ENCODE measurements at places on chromosomes 11 and 22. TPM values are rescaled to one million over a fixed set of nuclear protein-coding genes. Genes with fewer than 3 reads are reported as not detected.

MAPK8IP2 gene
- total RNA-seq: 0.26 TPM

TRIM49 gene
- not detected for total RNA-seq

B3GAT1 gene
- 0.16 TPM for total RNA-seq

DNA sequence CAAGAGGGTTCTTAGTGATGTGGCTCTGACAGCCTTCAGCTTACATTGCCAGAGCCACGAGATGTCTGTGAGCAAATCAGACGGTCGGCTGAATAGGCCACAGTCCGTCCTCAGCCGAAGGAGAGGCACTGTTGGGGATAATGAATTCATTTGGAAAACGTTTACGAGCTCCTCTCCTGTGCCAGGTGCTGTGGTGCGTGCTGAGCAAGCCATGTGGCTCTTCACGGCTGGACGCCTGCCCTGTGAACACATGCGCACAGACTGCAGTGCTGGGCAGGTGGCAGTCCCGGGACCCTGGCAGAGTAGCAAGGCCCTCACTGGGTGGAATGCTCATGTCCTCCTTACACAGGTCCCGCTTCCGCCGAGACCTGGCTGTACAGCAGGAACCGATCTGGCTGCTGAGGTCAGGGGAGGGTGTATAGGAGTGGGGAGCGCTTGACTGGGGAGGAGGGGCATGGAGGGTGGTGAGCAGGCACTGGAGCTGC lies 6.8 kb downstream of the TBC1D22A start:
- no peaks in the 10 kb centered on the region for H3K27me3 ChIP-seq
- peaks cover 53% of the 10 kb centered on the region for H3K4me1 ChIP-seq
- peak overlapping the region; percentile 76 for H3K27ac ChIP-seq
- DNase-seq: no peak
- no peak overlapping the region for H3K4me3 ChIP-seq

DNA sequence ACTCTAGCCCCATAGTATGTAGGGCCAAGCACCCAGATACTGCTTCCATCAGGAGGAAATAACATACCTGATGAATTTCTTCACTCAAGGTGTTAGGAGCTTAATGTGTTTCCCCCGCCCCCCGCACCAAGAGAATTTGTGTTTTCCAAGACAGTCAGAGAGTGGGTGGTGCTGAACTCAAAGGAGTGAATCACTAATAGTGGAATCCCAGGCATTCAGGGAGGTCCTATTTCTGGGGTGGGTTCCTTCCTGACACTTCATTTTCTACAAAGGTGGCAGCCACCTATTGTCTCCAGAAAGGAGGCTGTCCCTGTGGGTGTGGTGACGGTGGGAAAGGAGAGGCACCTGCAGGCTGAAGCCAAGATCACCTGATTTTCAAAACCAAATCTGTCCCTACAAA lies 50.8 kb upstream of the ELF5 start:
- no peaks in the 10 kb centered on the region for H3K4me1 ChIP-seq
- no peak overlapping the region for H3K27ac ChIP-seq
- no peaks in the 10 kb centered on the region for H3K36me3 ChIP-seq
- no peak for DNase-seq

DNA sequence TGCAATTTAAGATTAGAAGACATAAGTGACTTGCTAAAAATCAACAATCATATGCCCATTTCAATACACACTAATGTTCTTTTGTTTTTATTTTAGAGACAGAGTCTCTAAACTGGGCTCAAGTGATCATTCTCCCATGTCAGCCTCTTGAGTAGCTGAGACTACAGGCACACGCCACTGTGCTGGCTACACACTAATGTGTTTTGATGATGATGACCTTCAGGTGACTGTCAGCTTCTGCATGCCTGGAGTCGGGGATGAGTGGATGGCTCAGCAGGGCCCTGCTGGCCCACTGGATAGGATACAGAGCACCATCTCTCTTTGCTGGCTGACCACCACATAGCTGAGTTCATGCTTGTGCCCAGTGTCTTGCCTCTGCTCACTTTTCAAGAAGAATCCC lies 27.0 kb upstream of the POU2AF1 start:
- no peaks in the 10 kb centered on the region for H3K27me3 ChIP-seq
- no peak for DNase-seq
- no peak overlapping the region for H3K4me3 ChIP-seq

GRCh38 chr22:39936523-39937145 lies 23.6 kb upstream of the TMA7B start:
- no peaks in the 10 kb centered on the region for H3K4me1 ChIP-seq
- no peak overlapping the region for H3K27ac ChIP-seq
- H3K36me3 ChIP-seq: no peaks in the 10 kb centered on the region
- no peaks in the 10 kb centered on the region for H3K27me3 ChIP-seq
- no peak overlapping the region for H3K4me3 ChIP-seq
- DNase-seq: no peak

DNA sequence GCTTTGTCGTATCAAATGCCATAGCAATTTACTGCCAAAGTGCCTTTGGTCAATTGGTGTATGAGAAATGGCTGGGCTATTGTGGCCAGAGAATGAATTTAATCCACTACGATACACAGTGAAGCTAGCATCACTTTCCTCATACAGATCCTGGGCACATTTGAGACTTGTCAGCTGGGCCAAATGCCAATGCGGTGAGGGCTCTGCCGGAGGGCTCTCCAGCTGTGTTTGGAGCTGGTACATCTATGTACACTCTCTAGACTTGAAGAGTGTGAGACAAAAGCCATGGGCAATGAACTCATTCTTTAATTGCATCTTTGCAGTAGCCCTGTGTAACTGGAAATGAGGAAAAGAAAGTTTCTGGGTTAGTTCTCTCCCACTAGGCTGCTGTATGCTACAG lies 1052.9 kb downstream of the NTM start:
- H3K4me3 ChIP-seq: no peak overlapping the region
- H3K27ac ChIP-seq: no peak overlapping the region
- H3K4me1 ChIP-seq: no peaks in the 10 kb centered on the region
- no peaks in the 10 kb centered on the region for H3K27me3 ChIP-seq

- H3K27ac ChIP-seq: no peak overlapping the region
- no peak for DNase-seq
- H3K27me3 ChIP-seq: no peaks in the 10 kb centered on the region
- H3K4me1 ChIP-seq: no peaks in the 10 kb centered on the region
- no peak overlapping the region for H3K4me3 ChIP-seq
Observed at GRCh38 chr22:38141217-38141973, 30.9 kb upstream of the BAIAP2L2 start.

GRCh38 chr11:119087747-119088241 lies 3.1 kb downstream of the HMBS start:
- peaks cover 6% of the 10 kb centered on the region for H3K36me3 ChIP-seq
- H3K27ac ChIP-seq: no peak overlapping the region
- no peak for DNase-seq

DNA sequence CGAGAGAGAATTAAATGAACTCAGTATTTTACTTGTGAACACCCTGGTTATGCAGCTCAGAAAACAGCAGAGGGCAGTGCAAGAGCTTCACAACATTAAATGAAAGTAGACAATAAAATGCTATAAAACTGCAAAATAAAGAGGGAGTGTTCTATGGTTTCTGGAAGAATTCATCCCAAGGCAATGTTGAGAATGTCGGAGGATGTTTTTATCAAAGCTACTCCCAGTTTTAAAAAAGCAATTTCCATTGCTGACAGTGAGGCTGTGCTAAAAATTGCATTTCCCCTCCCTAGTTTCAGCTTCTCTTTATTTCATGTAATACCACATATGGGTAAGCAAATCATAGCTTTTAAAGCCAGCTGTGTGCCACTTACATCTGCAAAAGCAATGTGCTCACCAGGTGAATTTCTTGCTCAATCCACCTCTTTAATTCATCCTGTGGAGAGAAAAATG lies 296.8 kb downstream of the RAB38 start:
- H3K36me3 ChIP-seq: no peaks in the 10 kb centered on the region
- H3K4me1 ChIP-seq: no peaks in the 10 kb centered on the region
- no peak overlapping the region for H3K27ac ChIP-seq
- no peaks in the 10 kb centered on the region for H3K27me3 ChIP-seq

DNA sequence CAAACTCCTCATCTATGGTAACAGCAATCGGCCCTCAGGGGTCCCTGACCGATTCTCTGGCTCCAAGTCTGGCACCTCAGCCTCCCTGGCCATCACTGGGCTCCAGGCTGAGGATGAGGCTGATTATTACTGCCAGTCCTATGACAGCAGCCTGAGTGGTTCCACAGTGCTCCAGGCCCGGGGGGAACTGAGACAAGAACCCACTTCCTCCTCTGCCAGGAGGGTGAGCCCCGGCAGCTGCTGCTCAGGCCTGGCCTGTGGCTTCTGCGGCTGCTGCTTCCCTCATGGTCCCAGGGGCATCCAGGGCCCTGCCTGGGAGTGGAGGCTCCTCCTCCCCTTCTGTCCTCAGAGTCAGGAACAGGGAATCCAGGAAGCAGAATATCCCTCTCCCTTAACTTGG lies 98.4 kb downstream of the ZNF280B start:
- H3K4me3 ChIP-seq: no peak overlapping the region
- DNase-seq: peak; percentile 57
- H3K4me1 ChIP-seq: no peaks in the 10 kb centered on the region
- no peaks in the 10 kb centered on the region for H3K36me3 ChIP-seq

- H3K36me3 ChIP-seq: peaks cover 16% of the 10 kb centered on the region
- DNase-seq: no peak
- H3K4me3 ChIP-seq: no peak overlapping the region
- no peaks in the 10 kb centered on the region for H3K4me1 ChIP-seq
Observed at GRCh38 chr11:95863486-95864140, 60.3 kb downstream of the MTMR2 start.

DNA sequence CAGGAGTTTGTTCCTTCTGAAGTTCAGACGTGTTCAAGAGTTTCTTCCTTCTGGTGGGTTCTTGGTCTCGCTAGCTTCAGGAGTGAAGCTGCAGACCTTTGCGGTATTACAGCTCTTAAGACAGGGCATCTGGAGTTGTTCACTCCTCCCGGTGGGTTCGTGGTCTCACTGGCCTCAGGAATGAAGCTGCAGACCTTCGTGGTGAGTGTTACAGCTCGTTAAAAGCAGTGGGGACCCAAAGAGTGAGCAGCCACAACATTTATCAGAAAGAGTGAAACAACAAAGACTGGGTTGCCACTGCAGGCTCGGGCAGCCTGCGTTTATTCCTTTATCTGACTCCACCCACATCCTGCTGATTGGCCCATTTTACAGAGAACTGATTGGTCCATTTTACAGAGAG lies 373.1 kb downstream of the ETS1 start:
- DNase-seq: no peak
- H3K27ac ChIP-seq: no peak overlapping the region
- H3K27me3 ChIP-seq: no peaks in the 10 kb centered on the region
- peaks cover 11% of the 10 kb centered on the region for H3K4me1 ChIP-seq
- H3K4me3 ChIP-seq: no peak overlapping the region

DNA sequence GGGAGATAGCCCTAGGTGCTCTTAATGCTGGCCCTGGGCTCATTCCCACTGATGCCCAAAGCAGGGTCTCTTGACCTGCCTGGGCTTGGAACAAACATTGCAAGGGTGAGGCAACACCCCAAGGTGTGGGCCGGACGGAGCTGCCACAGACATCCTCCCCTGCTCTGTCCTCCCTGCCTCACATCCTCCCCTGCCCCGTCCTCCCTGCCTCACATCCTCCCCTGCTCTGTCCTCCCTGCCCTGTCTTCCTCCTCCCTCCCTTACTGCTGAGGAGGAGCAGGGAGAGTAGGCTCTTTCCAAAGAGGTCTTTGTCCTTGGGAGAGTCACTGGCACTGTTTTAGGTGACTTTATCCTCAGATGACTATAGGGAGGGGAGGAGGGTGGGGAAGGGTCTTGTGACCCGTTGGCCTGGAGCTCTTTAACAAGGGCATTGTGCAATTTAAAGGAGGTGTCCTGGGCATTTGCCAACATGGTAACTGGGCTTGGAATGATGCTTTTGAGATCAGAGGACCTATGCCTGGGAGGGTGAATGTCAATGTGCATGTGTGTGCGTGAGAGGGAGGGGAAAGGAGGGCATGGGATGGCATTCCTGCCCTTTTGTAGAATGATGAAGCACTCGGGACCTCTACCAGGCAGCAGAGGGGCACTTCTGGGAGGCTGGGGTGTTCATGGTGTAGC lies 700 bp downstream of the FAM180B start:
- H3K27me3 ChIP-seq: peaks cover 4% of the 10 kb centered on the region
- no peak for DNase-seq
- H3K36me3 ChIP-seq: peaks cover 30% of the 10 kb centered on the region
- no peak overlapping the region for H3K27ac ChIP-seq
- no peaks in the 10 kb centered on the region for H3K4me1 ChIP-seq

Data from right atrium auricular region (tissue), 2 donors.